Tibial nerve (tissue), 4 donors: ENCODE measurements at places on chromosomes 4 and X.

DNA sequence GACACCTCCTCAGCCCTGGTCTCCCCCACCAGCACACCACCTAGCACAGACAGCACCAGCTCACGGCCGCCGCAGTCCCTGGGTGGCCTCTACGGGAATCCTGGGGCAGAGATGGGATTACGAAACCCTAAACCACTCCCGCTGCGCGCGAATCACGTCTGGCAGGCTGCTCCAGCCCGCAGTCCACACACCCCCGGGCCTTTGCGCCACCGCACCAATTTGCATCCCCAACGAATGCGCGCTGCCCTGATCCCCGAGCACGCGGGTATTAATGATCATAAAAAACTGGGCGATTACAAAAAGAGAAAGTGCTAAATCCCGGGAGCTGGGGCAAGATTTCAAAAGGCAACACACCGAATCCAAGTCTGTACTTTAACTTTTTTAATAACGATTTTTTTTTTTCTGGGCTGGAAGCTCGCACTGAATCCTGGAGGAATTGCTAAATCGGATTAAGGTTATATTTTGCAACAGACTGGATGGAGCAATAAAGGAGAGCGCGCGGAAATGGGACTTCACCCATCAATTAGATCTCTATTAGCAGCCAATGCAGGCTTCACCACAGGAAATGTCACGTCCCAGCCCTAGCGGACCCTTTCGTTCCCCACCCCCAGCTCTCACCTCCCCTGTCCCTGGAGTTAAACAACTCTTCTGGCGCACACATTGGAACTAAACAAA, 69.8 kb upstream of the TMEM33 start:
- no peak for DNase-seq

DNA sequence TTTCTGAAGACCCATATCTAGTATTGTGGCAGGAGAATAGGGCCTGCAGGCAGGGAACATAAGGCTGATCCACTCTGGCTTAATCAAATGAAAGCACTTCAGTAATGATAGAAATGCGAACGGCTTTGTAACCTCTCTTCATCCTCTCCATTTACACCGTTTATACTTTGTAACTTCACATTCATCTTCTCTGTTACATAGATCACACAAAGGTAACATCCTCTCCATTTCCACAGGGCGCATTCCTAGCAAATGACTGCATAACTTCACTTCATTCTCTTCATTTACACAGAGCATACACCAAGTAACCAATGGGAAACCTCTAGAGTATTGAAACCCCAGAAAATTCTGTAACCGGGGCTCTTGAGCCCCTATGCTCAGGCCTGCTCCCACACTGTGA, 65.5 kb upstream of the SLC34A2 start:
- DNase-seq, result no peak

GRCh38 chr4:25913056-25913850, 767 bp upstream of the SMIM20 start:
- no peak for DNase-seq

DNA sequence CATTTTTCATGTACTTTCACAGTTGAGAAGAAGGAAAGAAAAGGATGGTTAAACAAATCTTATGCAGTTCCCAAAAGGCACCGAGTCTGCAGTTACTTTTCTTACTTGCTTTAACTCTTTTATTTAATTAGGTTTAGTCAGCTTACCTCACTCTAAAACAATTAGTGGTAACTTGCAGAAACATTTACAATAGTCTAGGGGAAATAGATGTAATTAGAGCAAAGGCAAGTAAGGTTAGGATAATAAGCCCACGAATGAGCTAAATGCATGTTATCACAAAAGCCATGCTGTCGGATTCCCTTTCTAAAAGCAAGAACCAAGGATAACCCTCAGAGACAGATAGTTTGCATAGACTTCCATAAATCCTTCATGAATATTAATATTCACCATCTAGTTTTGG, 82.0 kb upstream of the VCX2 start:
- DNase-seq, result no peak

DNA sequence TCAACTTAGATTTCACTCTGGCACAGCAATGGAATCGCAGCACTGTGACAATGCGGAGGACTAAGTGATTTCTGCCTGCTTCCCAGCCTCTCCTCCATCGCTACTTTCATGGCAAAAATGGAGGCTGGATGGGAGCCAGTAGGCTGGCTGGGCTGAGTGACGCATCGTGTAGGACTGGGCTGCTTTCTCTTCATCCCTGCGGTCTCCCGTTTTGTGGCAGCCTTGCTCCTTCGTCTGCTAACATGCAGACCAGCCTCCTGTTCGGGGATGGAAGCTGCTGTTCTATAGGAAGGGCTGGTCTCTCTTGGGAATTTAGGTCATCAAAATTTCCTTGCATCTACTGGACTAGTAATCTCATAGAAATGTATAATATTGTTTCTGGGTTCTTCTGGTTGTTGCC, 15.8 kb upstream of the RGS12 start:
- DNase-seq, result no peak

- no peak for DNase-seq
Measured at GRCh38 chrX:17413228-17413627, 38.2 kb downstream of the NHS start.

GRCh38 chr4:26822546-26822945, 38.1 kb upstream of the STIM2 start:
- no peak for DNase-seq

- DNase-seq, result no peak
Measured at GRCh38 chr4:125013891-125014290, 300.9 kb upstream of the FAT4 start.
